ENCODE measurements at places on chromosomes 11 and 22. TPM values are rescaled to one million over a fixed set of nuclear protein-coding genes. Genes with fewer than 3 reads are reported as not detected.
A peak's percentile ranks its signal among the peaks of the same experiment; 100 is the strongest.

DNA sequence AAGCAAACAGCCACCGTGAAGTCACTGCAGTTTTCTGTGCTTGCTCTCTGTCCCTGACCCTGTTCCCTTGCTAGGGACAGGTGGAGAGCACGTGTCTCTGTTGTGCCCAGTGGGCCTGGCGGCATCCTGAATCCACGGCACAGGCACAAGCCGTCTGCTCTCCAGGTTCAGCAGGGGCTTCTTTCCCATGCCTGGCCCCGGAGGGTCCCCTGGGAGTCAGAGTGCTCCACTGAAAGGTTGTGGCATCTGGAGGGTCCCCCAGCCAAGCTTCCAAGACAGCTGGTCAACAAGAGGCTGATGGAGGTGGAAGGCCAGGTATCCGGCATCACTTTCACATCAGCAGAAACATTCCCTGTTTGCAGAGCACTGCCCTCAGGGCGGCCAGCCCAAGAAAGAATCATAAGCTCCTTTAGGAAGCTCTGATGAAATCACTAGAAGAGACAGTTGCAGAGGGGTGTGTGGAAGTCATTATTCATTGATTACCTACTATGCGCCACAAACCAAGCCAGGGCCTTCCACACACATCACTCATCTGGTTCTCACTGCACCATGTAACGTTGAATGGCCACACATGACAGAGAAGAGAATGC, 346.4 kb upstream of the B3GAT1 start:
- DNase-seq = no peak

DNA sequence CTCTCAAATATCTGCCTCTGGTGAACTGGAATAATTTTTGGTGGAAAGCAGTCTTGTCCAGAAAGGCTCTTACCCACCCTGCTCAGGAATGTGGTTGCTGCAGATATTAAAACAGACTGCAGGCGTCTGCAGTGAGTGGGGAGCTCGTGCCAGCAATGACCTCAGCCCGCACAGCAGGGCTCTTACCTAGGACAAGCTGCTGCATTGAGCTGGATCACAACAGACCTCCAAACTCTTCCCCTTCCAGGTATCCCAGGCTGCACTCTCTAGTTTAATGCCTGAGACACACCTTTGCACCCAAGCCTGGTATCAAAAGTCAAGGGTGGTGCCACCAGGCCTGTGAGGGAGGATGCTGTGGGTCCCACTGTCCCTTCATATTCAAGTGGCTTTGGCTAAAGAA, 69.7 kb upstream of the CDON start:
- no peak for DNase-seq

DNA sequence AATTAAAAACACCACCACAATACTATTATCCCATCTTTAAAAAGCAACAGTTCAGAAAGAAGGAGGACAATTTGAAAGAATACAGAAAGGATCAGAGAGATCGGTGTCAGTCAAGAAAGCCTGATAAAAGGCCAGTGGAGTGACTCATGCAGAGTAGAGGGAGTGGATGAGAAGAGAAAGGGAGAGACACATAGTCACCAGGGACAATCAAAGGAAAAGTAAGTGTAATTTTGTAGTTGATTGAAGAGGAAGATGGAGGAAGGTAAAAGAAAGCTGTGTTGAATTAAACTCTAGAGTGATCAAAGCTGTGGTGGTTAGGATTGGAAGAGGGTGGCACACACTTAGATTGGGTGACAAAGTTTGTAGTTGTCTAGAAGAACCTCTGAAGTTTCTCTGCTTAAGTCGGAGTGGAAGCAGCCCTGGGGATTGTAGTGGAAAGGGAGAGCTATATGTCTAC, 14.1 kb downstream of the SPECC1L start:
- no peak for DNase-seq

GRCh38 chr11:64745189-64745520, 1.2 kb upstream of the RASGRP2 start:
- peak; percentile 88 for DNase-seq

Gene OR5B21
- total RNA-seq = not detected

Gene TOLLIP
- total RNA-seq = 39.5 TPM

GRCh38 chr22:44555046-44555445, 57.0 kb upstream of the RTL6 start:
- DNase-seq = no peak

- DNase-seq = peak; percentile 33
Observed at GRCh38 chr11:17734418-17734911, at the start of gene KCNC1. Gene KCNC1 (plus strand): TSS chr11:17734781. CDS start chr11:17736003, 1,222 bp downstream.

Data from heart right ventricle (tissue), 16 donors.